Naive thymus-derived CD8-positive, alpha-beta T cell (primary cell): ENCODE measurements at places on chromosomes 2 and 18. TPM values are rescaled to one million over a fixed set of nuclear protein-coding genes. Genes with fewer than 3 reads are reported as not detected.

GRCh38 chr2:234502285-234502918 is 5.5 kb upstream of the ARL4C start:
- no peak for DNase-seq

GRCh38 chr2:174062934-174063333 is 97.8 kb upstream of the SP3 start:
- no peak for DNase-seq

The AOX1 gene
- not detected for total RNA-seq

The CYBRD1 gene
- 0.38 TPM for total RNA-seq

The C2orf92 gene
- 21.2 TPM for total RNA-seq
